ENCODE measurements at places on chromosomes 3 and 15.

- no peak for DNase-seq
Observed at GRCh38 chr3:62242831-62243509, 130.4 kb downstream of the FEZF2 start.

GRCh38 chr3:29176501-29176900 lies 104.4 kb upstream of the RBMS3 start:
- peak; percentile 10 for DNase-seq

GRCh38 chr3:102195198-102195948 lies 239.4 kb upstream of the ZPLD1 start:
- no peak for DNase-seq

DNA sequence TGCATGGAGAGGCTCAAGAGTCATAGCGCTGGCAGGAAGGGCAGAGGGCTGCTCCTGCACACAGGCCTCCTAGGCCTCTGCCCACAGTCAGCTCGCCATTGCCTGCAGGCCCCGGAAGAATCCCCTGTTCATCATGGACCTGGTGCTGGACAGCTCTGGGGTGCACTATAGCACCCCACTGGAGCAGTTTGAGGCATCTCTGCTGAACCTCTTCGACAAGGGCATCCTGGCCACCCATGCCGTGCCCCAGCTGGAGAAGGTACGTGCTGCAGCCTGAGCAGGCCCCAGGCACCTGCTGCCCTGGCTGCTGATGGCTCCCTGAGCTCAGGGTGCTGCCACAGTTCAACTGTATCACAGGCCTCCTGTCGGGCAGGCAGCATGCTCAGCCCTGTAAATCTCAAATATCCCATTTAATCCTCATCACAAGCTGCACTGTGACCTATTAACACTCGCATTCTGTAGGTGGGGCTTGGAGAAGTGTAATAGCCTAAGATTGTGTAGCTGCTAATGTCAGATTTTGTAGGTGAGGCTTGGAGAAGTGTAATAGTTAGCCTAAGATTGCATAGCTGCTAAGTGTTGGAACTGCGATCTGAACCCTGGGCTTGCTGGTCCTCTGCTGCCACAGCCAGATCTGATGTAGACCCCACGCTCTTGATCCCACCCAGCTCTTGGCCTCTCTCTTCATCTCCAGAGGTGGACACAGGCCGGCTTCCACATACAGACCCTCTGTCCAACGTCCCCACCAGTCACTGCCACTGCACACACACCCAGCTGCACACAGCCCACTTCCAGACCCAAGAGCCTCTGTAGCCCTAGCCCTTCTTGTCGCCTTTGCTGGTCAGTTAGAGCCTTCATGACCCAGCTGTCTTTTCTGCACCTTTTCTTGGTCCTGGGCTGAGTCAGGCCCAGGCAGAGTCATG lies 31.9 kb downstream of the DNAH1 start:
- DNase-seq: no peak

DNA sequence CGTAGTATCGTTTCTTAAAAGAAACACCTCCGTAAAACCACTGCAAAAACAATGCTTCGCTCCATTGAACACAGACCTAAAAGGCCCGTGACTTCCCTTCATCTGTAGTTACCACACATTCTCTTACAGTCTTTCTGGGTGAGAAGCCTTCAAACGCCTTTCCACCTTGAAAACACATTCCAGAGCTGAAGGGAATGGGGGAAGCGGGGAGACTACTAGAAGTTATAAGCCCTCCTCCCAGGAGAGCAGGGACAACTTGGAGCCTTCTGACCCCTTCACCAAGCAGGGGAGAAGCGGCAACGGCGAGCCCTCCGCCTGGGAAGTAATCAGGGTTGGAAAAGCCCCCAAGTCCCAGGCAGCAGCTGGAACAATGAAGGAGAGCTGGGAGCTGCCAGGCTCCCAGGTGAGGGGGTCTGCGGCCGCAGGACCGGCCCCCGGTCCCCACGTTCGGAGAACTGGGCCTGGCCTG lies 461 bp downstream of the SECISBP2L start:
- DNase-seq: peak; percentile 27

DNA sequence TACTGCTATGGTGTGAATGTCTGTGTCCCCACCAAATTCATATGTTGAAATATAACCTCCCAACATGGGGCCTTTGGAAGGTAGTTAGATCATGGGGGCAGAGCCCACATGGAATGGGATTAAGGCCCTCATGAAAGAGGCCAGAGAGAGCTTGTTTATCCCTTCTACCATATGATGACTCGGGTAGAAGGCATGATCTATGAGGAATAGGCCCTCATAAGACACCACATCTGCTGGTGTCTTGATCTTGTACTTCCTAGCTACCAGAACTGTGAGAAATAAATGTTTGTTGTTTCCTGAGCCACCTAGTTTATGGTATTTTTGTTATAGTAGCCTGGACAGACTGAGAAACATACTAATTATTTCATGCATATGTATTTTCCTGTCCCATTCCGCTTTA lies 51.9 kb downstream of the WWTR1 start:
- DNase-seq: no peak

DNA sequence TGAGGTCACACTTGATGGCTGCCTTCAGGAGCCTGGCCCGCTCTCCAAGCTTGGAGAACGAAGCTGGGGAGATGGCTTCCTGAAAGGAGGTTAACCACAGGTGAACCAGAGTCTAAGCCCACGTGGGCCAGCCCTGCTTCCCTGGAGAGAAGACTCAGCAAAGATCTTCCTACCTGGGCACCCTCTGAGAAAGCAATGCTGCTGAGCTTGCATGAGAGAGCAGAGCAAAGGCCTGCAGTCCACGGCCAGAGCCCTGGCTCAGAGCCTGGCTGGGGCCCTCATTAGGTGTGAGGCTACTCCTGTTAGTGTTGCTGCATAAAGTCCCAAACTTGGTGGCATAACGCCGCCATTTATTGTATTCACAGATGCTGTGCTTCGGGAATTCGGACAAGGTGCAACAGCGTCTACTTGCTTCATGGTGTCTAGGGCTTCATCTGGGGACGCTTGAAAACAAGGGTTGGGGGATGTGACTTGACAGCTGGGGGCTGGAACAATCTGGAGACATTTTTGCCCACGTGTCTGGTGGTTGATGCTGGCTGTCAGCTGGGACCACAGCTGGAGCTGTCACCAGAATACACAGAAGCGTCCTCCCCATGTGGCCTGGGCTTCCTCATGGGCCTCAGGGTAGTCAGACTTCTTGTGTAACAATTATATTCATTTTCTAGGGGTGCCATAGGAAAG lies 87.9 kb upstream of the MEF2A start:
- no peak for DNase-seq

DNA sequence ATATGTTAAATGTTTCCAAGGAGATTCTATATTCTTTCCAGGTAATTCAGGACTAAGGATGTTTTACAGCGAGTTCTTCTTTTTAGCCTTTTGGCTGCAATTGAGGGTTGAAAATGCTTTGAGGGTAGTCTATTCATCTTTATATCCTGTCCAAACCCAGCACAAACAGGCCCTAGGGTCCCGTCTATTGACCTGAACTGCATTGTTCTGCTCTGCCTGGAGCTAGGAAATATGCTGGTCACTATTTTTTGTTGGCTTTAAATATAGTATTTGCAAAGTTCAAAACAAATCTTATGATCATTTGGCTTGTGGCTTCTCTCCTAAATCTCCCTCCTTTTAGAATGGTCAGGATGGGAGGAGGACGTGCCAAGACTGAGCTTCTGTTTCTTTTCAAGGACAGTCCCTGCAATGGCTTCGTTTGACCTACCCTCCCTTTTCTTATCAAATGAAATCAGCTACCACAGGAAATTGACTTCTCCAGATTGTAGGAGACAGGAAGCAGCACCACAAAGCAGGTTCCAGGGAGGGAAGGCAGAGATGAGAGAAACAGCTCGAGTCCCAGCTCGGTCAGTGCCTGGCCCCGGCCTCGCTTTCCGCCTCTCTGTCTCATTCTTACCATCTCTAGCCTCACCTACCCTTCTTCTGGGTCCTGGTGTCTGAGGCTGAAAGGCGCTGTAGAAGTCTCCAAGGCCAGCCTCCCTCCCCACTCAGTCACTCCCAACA lies 27.6 kb upstream of the NRROS start:
- DNase-seq: no peak

DNA sequence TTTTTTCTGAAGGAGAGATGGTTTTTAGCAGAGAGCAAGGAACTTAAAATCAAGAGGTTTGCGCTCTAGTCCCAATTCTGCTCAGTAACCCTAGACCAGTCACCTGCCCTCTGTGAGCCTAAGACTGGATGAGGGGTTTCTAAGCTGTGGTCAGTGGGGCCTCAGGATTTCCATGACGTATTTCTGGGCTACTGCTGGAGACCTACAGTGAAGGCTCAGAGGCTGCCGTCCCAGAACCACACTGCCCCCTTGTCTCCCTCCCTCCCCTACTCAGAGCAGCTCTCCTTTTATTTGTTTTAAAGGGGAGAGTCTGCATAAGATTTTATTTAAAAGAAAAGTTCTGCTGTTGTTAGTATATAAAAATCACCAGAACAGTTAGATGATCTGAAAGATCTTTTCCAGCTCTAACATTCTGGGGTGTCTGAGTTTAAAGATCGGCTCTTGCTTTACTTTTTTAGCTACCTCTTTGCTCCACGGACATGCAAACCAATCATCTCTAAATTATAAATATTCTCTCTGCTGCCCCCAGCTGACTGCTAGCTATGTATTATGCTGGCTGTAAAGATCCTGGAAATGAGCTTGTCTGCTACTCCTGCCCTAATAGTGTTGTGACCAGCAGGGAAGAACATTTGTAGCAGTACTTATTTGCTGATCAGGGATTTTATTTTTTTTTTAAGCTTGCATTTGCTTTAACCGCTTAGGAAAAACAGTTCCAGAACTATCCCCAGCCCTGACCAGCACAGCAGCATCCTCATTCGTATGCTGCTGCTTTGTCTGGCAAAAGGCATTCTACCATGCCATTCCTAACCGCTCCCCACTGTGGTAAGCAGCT lies 28.6 kb upstream of the NDUFB4 start:
- peak; percentile 42 for DNase-seq

DNA sequence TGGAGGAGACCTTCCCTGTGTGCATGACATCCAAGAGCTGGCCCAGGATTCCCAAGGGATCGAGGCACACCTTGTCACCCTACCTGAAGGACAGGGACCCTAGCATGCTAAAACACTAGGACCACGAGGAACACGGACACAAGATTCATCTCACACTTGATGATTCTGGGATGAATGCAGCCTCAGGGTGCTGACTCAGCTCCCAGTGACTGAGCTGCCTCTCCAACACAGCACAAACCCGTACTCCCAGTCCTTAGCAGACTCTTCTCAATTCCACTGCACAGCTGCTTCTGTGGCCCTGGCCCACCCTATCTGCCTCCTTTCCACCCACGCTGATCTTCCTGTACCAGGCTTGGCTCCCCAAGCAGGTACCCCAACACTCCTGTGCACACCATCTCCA lies 9.1 kb upstream of the OXTR start:
- DNase-seq: no peak

DNA sequence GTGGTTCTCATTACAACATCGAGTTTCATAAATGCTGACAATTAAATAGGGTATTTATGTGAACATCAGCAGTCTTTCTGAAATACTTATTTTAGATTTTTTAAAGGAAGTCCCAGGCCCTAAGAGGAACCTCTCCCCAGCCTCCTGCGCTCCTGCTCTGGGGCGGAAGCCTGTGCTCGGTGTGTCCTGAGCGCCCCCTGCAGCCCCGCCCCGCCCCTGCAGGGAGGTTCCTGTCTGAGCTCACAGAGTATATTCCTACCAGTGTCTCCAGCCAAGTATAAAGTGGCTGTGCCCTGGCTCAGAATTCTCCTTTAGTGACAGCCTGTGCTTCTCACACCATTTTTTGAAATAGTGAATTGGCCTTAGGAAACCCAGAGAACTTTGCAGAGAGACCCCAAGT lies 567.9 kb downstream of the GOLGA6L6 start:
- DNase-seq: peak; percentile 11

DNA sequence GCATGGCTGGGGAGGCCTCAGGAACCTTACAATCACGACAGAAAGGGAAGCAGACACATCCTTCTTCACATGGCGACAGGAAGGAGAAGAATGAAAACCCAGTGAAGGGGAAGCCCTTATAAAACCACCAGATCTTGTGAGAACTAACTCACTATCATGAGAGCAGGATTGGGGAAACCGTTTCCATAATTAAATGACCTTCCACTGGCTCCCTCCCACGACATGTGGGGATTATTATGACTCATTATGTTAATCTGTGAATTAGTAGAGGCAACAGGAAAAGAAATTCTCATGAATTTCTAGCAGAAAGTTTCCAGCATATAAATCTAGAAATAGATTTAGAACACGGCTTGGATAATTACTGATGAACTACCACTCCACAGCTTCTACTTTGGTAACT lies 937.3 kb downstream of the ROBO1 start:
- DNase-seq: no peak

DNA sequence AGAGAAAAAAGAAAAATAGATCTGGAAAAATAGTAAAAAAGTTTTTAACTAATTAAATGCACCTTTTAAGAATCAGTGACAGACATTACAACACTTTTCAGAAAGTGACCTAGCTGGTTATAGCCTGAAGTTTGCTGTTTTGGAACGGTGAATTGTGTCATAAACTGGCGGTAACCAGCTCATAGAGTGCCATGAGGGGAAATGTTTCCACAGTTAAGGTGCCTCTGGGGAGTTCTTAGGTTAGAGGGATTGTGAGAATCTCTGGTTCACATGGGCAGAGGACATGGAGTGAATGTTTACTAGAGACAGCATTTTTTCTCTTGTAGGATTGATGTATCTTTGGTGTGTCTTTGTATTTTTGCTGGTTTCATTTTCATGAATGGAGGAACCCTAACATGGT lies 2.8 kb downstream of the TBC1D23 start:
- DNase-seq: no peak

DNA sequence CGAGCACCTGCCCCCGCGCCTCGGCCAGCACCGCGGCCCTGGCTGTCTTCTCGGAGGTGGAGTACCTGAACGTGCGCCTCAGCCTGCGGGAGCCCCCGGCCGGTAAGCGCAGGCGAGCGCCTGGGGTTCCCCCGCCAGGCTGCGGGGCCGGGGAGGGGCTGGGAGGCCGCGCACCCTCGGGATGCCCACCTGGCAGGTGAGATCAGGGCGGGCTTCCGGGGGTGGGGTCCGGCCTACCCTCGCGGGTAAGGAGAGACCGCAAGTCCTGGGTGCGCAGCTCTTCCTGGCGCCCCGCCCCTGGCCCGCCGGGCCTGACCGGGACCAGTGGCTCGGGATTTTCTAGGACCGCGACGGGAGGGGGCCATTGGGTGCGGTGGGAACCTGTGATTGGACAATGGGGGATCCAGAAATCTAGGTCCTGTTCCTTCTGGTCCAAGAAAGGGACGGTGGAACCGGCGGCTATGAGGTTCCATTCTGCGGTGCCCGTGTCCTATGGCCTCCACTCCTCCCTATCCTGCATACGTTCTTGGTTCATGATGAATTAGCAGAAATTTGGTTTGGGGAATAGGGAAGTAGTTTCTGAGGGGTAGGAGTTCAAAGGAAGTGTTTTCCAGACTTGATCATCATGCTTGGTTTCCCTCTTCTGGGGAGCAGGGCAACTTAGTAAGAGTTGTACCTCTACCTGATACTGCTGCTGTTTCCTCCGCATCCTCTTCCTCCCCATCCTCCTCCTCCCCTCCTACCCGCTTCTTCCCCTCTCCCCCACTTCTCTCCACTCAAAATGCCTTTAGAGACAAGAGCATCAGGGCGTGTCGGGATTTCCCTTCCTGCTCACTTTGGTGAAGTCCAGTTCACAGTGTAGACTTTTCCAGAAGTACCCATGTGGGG lies 808 bp downstream of the ARRDC4 start:
- peak; percentile 30 for DNase-seq
